Osteocyte (in vitro differentiated cells): ENCODE measurements at places on chromosomes 5 and 9. TPM values are rescaled to one million over a fixed set of nuclear protein-coding genes. Genes with fewer than 3 reads are reported as not detected.

GRCh38 chr5:126438267-126438666, 15.1 kb downstream of the GRAMD2B start:
- peaks cover 38% of the 10 kb centered on the region for H3K4me1 ChIP-seq
- H3K4me3 ChIP-seq, result no peak overlapping the region
- no peak for DNase-seq
- H3K27me3 ChIP-seq, result no peaks in the 10 kb centered on the region

- DNase-seq, result no peak
- H3K27ac ChIP-seq, result peak overlapping the region; percentile 8
- peak overlapping the region; percentile 77 for H3K4me3 ChIP-seq
- peaks cover 30% of the 10 kb centered on the region for H3K27me3 ChIP-seq
- H3K36me3 ChIP-seq, result no peaks in the 10 kb centered on the region
These were observed 1.0 kb downstream of the GGTA1 start for GRCh38 chr9:121498487-121499176.

The CAMK2A gene
- total RNA-seq, result not detected in 2 replicates

DNA sequence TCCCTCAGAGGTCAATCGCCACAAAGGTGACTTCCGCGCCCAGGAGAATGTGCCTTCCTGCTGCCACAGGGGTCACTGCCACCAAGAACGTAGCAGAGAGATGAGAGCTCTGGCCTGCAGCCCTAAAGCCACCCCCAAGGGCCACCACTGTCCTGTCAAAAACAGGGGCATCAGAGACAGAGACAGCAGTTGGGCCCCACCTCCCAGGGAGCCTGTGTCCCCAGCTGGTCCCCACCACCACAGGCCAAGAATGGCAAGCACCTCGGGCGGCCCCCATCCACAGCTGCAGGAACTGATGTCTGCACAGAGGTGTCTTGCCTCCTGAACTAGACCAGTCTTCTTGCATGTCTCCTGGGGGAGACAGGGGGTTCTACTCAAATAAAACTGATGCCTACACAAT, 5.8 kb downstream of the SPATA31E1 start:
- peaks cover 1% of the 10 kb centered on the region for H3K36me3 ChIP-seq
- no peak overlapping the region for H3K4me3 ChIP-seq
- no peak for DNase-seq
- H3K4me1 ChIP-seq, result no peaks in the 10 kb centered on the region
- H3K27ac ChIP-seq, result no peak overlapping the region

- peaks cover 2% of the 10 kb centered on the region for H3K36me3 ChIP-seq
- peak overlapping the region; percentile 99 for H3K27ac ChIP-seq
- peak; percentile 86 for DNase-seq
- no peaks in the 10 kb centered on the region for H3K27me3 ChIP-seq
- no peak overlapping the region for H3K4me3 ChIP-seq
These were observed 72.3 kb upstream of the NIPAL4 start for GRCh38 chr5:157387683-157388093.

DNA sequence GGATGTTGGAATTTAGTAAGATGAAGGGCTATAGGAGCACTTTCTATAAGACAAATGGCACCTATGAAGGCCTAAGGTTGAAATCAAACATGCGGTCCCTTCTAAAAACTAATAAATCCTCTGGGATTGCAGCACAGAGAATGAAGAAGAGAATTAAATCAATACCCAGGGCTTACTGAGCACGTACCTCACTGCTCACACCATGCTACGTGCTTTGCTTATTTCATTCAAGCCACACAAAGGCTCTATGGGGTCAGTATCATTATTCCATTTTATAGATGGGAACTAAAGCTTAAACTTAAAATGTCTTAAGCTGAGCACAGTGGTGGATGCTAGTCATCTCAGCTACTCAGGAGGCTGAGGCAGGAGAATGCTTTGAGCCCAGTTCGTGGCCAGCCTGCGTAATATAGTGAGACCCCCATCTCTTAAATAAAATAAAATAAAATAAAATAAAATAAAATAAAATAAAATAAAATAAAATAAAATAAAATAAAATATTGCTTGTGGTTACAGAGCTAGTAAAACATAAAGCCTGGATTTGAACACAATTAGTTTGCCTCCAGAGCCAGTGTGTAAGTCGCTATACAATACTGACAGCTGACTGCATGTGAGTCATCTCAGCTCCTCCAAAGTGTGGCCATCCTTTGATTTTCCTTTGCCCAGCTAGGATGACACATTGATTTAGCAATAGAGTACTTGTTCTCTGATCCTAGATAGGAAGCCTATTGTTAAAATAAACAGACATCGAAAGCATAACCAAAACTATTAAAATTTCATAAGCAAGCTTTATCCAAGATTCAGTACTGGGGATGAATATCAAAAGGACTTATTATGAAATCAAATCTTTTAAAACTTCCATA, 20.9 kb upstream of the DPYSL3 start:
- peak overlapping the region; percentile 87 for H3K27ac ChIP-seq
- no peak for DNase-seq
- H3K4me1 ChIP-seq, result peaks cover 36% of the 10 kb centered on the region

The DNAJC21 gene
- total RNA-seq, result 37.5 and 39.5 TPM in 2 replicates

DNA sequence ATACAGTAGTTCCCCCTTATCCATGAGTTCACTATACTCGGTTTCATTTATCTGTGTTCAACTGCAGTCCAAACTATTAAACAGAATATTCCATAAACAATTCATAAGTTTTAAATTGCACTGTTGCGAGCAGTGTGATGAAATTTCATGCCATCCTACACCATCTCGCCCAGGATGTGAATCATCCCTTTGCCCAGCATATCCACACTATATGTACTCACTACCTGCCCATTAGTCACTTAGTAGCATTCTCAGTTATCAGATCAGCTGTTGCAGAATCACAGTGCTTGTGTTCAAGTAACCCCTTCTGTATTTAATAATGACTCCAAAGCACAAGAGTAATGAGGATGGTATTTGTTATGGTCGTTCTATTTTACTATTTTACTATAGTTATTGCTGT, 51.5 kb downstream of the SHOC1 start:
- H3K4me3 ChIP-seq, result no peak overlapping the region
- H3K27me3 ChIP-seq, result no peaks in the 10 kb centered on the region
- peaks cover 20% of the 10 kb centered on the region for H3K4me1 ChIP-seq

- no peak overlapping the region for H3K27ac ChIP-seq
- peaks cover 8% of the 10 kb centered on the region for H3K4me1 ChIP-seq
- peaks cover 3% of the 10 kb centered on the region for H3K36me3 ChIP-seq
- H3K27me3 ChIP-seq, result no peaks in the 10 kb centered on the region
- H3K4me3 ChIP-seq, result no peak overlapping the region
These were observed 103.3 kb downstream of the AUH start for GRCh38 chr9:91258451-91258850.

The FABP6 gene
- not detected in 2 replicates for total RNA-seq

DNA sequence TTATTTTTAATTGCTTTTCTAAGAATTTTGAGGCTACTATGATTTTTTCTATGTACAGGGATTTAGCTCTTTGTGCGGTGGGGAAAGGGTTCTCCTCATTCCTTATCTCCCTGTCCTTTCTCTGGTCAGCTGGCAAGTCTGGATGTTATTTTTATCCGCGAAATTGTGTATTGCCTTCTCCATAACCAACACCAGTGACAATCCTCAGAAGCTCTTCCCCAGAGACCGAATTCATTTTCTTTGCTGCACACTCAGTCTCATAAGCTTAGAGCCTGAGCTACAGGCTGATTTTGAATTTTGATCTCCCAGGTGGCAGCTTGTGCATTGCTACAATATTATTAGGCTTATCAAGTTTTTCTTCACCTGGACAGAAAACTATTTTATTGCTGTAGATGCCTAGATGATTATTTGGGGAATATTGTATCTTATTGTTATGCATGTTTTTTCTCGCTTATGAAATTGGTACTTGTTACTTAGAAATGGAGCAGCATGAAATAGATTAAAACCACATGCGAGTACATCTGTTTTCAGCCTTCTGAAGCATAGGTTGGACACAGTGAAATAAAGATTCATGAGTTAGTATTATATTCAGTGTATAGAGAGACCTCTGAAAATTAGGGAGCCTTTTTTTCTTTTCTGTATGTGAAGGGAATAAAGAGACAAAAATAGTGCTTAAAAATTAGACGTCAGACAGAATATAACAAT, 27.3 kb downstream of the CPEB4 start:
- H3K27me3 ChIP-seq, result no peaks in the 10 kb centered on the region
- no peak for DNase-seq
- no peak overlapping the region for H3K27ac ChIP-seq
- peaks cover 22% of the 10 kb centered on the region for H3K36me3 ChIP-seq

DNA sequence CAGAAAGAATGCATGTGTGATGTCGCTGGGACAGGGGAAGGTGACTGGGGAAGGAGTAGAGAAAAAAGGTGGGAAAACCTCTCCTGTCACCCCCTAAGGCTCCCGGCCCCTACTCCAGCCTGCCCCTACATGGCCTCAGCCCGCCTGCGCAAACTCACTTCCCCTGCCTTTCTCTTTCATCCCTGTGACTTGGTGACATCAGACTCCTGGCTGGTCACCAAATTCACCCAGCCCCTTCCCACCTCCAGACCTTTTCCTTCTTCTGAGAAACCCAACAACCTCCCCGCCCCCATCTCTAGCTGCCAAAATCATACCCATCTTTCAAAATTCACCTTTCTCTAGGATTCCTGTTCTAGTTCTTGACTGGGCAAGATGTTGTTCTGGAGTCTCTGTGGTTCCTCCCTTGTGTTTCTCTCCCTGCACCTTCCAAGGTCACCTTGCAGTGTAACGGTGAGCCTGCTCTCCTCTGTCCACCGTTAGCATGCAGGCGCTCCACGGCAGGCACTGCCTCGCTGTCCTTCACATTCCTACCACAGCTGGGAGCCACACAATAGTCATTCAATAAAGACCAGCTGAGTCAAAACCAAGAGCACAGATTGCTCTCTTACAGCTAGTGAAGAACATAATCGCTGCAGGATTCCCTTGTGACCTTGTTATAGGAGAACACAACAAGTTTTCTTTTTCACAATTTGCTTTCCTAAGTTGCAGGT, 134.5 kb downstream of the FANCC start:
- H3K27ac ChIP-seq, result no peak overlapping the region
- DNase-seq, result no peak
- H3K4me3 ChIP-seq, result no peak overlapping the region
- peaks cover 3% of the 10 kb centered on the region for H3K36me3 ChIP-seq
- H3K27me3 ChIP-seq, result no peaks in the 10 kb centered on the region
- peaks cover 13% of the 10 kb centered on the region for H3K4me1 ChIP-seq

DNA sequence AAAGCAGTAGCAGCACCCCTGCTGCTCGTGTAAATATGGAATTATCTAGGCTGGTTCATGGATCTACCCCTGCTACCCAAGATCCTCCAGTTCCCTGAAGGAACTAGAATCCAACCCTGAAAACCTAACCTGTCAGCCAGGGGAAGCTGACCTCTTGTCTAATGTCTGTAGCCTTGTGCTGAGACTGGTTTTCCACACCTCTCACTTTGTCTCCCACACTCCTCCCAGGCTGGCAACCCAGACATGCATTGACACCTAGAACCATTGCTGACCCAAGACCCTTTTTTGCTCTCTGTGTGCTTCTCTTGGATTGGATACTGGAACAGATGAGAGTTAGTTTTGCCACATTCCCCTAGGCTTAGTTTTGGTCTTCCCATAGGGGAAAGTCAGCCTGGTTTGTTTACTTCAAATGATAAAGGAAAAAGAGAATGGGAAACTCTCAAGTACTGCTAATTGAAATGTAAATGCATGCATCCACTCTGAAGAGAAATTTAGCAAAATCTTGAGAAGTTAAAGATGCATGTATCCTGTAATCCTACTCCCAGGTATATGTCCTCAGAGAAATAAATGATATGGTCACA, 36.6 kb upstream of the NR4A3 start:
- no peak overlapping the region for H3K27ac ChIP-seq
- no peak for DNase-seq
- H3K4me3 ChIP-seq, result no peak overlapping the region
- no peaks in the 10 kb centered on the region for H3K4me1 ChIP-seq
- peaks cover 28% of the 10 kb centered on the region for H3K27me3 ChIP-seq
- no peaks in the 10 kb centered on the region for H3K36me3 ChIP-seq

DNA sequence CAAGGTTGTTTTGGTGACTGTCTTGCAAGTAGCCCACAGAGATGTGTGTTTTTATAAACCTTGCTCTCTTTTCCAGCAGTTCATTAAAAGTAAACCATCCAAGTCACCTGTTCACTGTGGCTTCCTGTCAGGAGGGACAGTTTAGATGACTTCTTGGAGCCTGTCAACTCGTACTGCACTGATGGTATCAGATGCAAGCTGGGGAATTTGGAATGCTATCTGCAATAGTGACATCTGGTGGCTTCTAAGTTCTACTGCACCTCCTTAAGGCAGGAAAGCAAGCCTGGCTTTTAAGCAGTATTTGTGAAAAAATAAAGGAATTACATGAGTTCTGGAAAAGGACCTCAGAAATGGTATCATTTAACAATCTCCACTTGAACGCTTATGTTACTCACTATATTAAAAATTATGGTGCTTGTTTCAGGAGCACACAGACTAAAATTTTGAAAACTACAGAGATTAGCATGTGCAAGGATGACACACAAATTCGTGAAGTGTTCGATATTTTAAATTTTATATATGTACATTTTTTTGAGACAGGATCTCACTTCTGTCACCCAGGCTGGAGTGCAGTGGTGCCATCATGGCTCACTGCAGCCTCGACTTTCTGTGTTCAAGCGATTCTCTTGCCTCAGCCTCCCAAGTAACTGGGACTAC, 164.0 kb downstream of the TTC39B start:
- H3K36me3 ChIP-seq, result no peaks in the 10 kb centered on the region
- DNase-seq, result no peak
- H3K27me3 ChIP-seq, result peaks cover 9% of the 10 kb centered on the region

The RASGEF1C gene
- total RNA-seq, result not detected in 2 replicates

- H3K4me1 ChIP-seq, result peaks cover 31% of the 10 kb centered on the region
- H3K4me3 ChIP-seq, result no peak overlapping the region
- H3K27me3 ChIP-seq, result no peaks in the 10 kb centered on the region
These were observed 61.4 kb upstream of the ICE1 start for GRCh38 chr5:5360941-5361520.

DNA sequence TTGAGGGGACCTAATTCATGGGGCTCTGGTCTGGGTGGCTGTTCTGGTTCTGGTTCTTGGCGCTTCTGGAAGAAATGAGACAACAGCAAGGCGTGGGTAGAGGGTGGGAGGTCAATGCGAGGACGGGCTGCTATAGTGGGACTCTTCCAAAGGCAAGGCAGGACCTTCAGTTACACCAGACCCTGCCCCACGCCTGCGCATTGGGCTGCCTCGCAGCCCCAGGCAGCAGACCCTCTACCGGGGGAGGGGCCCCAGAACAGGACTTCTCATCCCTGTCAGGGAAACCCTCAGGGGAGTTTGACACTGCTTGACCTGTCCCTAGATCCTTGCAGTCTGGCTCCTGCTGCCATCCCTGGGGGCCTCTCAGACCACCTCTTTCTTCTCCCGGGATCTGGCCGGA, 18.5 kb downstream of the CCDC69 start:
- peaks cover 11% of the 10 kb centered on the region for H3K27me3 ChIP-seq
- no peak overlapping the region for H3K27ac ChIP-seq
- H3K4me3 ChIP-seq, result no peak overlapping the region
- DNase-seq, result peak; percentile 73
- no peaks in the 10 kb centered on the region for H3K4me1 ChIP-seq

The CATSPER3 gene
- not detected in 2 replicates for total RNA-seq

GRCh38 chr9:21611891-21612290, 129.8 kb upstream of the IFNE start:
- H3K27ac ChIP-seq, result no peak overlapping the region
- H3K27me3 ChIP-seq, result no peaks in the 10 kb centered on the region
- no peaks in the 10 kb centered on the region for H3K36me3 ChIP-seq
- no peak for DNase-seq
